PC-3 (cell line): ENCODE measurements at places on chromosomes 7 and 10. TPM values are rescaled to one million over a fixed set of nuclear protein-coding genes. Genes with fewer than 3 reads are reported as not detected.

GRCh38 chr7:156459582-156459981 is 181.0 kb upstream of the RNF32 start:
- no peak overlapping the region for H3K4me3 ChIP-seq

GRCh38 chr7:29285444-29285793 is 90.8 kb downstream of the CHN2 start:
- no peak overlapping the region for H3K4me3 ChIP-seq
- peaks cover 45% of the 10 kb centered on the region for H3K4me1 ChIP-seq
- H3K27ac ChIP-seq: peak overlapping the region; percentile 89
- H3K27me3 ChIP-seq: no peaks in the 10 kb centered on the region
- peak; percentile 97 for DNase-seq

DNA sequence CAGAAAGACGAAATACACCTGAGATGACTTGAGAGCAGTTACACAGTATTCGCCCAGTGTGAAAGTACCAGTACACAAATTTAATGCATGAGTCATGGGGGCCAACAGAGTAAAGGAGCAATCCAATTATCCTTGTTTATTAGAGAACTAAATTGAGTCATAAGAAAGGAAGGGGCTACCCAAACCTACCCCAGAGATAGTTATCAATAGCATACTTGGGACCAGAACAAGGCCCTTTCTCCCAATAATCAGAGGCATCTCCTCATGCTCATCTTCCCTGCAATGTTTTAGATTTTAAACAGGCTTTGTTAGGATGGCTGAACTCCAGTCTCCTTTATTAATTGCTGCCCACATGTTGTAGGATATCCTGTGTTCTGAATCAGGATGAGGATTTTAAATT is 239.7 kb upstream of the LRGUK start:
- no peak overlapping the region for H3K27ac ChIP-seq
- no peaks in the 10 kb centered on the region for H3K4me1 ChIP-seq
- no peak overlapping the region for H3K4me3 ChIP-seq
- peak; percentile 4 for DNase-seq
- H3K36me3 ChIP-seq: no peaks in the 10 kb centered on the region

GRCh38 chr7:143283381-143283780 is 1.4 kb upstream of the TMEM139 start:
- H3K4me3 ChIP-seq: no peak overlapping the region

DNA sequence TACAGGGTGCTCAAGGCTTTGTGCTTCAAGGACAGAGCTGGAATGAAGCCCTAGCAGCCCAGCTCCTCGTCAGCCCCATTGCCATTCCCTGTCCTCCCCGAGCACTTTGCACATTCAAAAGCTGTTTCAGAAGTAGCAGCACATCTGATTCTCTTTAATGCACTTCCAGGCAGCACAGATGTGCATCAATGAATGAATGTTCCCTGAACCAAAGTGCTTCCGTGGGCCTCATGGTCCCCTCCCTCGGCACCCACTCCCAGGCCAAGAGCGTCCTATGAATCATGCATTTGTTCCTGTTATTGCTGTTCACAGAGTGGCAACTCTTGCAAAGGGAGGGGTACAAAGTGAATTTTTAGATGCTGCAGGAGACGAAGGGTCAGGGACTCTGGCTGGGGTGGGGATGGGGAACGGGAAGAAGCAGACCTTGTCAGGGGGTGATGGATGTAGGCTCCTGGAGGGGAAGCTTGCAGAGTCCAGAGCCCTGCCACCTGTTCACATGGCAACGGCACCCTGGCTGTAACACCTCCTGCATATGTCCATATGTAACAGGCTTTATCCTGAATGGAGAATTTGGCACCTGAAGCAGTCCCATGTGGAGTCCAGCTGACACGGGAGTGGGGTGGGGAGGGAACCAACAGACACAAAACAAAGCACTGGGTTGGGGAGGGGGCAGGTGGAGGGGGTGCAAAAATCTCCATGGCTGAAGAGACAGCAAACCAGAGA is 62.2 kb upstream of the BAIAP2L1 start:
- DNase-seq: peak; percentile 16
- H3K4me3 ChIP-seq: no peak overlapping the region
- H3K27ac ChIP-seq: no peak overlapping the region
- H3K36me3 ChIP-seq: no peaks in the 10 kb centered on the region
- H3K27me3 ChIP-seq: peaks cover 26% of the 10 kb centered on the region

DNA sequence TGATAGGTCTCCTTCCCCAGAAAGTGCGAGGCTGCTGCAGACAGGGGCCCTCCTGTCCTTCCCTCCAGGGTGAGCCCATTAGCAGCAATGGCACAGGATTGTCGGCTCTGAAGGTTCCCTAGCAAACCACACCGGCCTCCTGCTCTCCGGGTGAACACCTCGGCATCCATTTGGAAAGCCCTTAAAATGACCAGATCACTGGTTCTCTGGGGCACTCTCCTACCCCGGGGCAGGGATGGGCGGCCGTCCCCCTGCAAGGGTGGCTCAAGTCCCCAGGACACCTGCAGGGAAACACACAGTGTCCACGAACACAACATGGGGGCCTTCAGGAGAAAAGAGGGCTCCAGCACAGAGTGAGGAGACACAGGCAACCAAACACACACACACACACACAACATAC is 459.1 kb downstream of the PTPRN2 start:
- no peaks in the 10 kb centered on the region for H3K36me3 ChIP-seq
- H3K27ac ChIP-seq: no peak overlapping the region
- no peak for DNase-seq
- H3K4me1 ChIP-seq: no peaks in the 10 kb centered on the region
- no peak overlapping the region for H3K4me3 ChIP-seq
- H3K27me3 ChIP-seq: no peaks in the 10 kb centered on the region

- H3K4me3 ChIP-seq: no peak overlapping the region
- no peaks in the 10 kb centered on the region for H3K27me3 ChIP-seq
- no peak overlapping the region for H3K27ac ChIP-seq
- peaks cover under 1% of the 10 kb centered on the region; the same call in 1 of the 2 replicates for H3K4me1 ChIP-seq
Observed at GRCh38 chr7:84490661-84491060, 296.1 kb upstream of the SEMA3A start.

GRCh38 chr10:18710201-18710653 is 51.0 kb downstream of the ARL5B start:
- no peak for DNase-seq
- H3K36me3 ChIP-seq: no peaks in the 10 kb centered on the region
- peaks cover 15% of the 10 kb centered on the region for H3K4me1 ChIP-seq

- no peak for DNase-seq
- H3K27ac ChIP-seq: no peak overlapping the region
- H3K4me1 ChIP-seq: no peaks in the 10 kb centered on the region
Observed at GRCh38 chr10:124564881-124565280, 103.3 kb downstream of the LHPP start.

DNA sequence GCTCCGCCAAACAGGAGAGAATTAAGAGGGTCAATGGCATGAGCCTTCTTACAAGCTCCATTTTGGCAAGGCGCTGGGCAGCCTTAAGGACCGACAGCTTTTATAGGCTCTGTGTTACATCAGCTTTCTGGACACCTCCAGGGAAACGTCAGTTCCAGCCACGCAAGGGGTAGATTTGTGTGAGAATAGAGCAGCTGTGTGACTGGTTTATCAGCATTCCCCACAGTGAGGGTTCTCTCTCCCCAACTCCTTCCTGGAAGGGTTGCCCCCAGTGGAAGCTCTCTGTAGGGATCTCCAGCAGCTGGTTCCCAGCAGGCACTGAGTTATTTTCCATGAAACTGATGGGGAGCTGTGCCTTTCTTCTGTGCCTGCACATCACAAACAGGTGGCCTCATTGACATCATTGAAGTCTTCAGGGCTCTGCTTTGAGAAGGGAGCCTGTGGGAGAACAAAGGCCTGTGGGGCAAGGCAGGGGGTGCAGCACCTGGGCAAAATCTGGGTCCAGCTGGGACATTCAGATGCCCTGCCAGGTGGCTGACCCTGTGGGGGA is at the start of gene CUZD1:
CUZD1 (minus strand) TSS at position 75 of the 550 bp plus-strand sequence; CDS start at position 61, 14 bp downstream.
- no peak within 1 kb of the TSS for H3K27ac ChIP-seq
- no peaks in the 10 kb centered on the region for H3K27me3 ChIP-seq
- H3K36me3 ChIP-seq: 0 out of 2 replicates have a peak, but pooled peaks cover 2% of the 10 kb centered on the region
- H3K4me3 ChIP-seq: no peak within 1 kb of the TSS
- DNase-seq: no peak
- peaks cover 15% of the 10 kb centered on the region for H3K4me1 ChIP-seq

DNA sequence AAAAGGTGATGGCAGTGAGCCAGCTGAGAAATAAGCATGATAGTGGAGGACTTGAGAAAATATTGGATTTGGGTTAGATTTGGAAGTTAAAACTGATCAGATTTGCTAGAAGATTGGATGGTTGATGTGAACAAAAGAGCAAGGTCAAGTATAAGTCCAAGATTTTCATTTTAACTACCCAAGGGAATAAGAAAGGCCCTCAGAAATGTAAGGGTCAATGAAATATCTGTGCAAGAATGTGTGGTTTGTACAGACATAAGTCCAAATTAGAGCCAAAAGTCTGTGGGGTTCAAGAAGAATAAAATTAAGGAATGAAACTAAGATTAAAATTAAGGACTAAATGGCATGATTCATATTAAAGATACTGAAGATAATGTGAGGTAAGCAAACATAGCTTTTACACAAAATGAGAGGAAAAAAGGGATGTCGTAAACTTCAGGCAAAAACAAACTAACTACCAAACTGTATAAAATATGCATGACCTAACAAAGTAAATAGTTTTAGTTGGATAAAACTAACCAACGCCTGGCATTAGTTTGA is 78.4 kb upstream of the CACNA2D1 start:
- 0 out of 2 replicates have a peak, but pooled peaks cover 9% of the 10 kb centered on the region for H3K27me3 ChIP-seq
- no peak overlapping the region for H3K27ac ChIP-seq
- H3K36me3 ChIP-seq: no peaks in the 10 kb centered on the region
- peak; percentile 6 for DNase-seq
- no peaks in the 10 kb centered on the region for H3K4me1 ChIP-seq
- H3K4me3 ChIP-seq: no peak overlapping the region

- H3K4me1 ChIP-seq: peaks cover 5% of the 10 kb centered on the region; the same call in 1 of the 2 replicates
- no peaks in the 10 kb centered on the region for H3K27me3 ChIP-seq
- no peaks in the 10 kb centered on the region for H3K36me3 ChIP-seq
- no peak overlapping the region for H3K27ac ChIP-seq
- peak overlapping the region; percentile 89 for H3K4me3 ChIP-seq
Observed at GRCh38 chr7:112940314-112940732, 146.3 kb downstream of the GPR85 start.

- no peaks in the 10 kb centered on the region for H3K36me3 ChIP-seq
- H3K4me3 ChIP-seq: no peak overlapping the region
- H3K27me3 ChIP-seq: no peaks in the 10 kb centered on the region
- H3K4me1 ChIP-seq: no peaks in the 10 kb centered on the region
Observed at GRCh38 chr10:30396698-30397097, 37.3 kb upstream of the MAP3K8 start.

DNA sequence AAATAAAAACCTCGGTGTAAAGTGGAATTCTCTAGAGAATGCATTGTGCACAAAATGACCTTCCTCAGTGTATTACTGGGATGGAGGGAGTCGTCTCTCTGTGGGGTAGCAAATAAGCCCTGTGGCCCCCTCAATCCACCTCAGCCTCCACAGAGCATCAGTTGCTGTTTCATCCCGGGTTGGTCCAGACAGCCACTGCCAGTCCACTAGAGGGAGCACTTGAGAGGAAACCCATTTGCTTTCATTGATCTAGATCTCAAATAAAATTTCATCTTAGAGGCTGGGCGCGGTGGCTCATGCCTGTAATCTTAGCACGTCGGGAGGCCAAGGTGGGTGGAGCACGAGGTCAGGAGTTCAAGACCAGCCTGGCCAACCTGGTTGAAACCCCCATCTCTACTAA is 1128.7 kb downstream of the CNTNAP2 start:
- no peaks in the 10 kb centered on the region for H3K36me3 ChIP-seq
- DNase-seq: peak; percentile 76
- H3K4me1 ChIP-seq: no peaks in the 10 kb centered on the region
- H3K27ac ChIP-seq: no peak overlapping the region
- no peaks in the 10 kb centered on the region for H3K27me3 ChIP-seq
- no peak overlapping the region for H3K4me3 ChIP-seq

DNA sequence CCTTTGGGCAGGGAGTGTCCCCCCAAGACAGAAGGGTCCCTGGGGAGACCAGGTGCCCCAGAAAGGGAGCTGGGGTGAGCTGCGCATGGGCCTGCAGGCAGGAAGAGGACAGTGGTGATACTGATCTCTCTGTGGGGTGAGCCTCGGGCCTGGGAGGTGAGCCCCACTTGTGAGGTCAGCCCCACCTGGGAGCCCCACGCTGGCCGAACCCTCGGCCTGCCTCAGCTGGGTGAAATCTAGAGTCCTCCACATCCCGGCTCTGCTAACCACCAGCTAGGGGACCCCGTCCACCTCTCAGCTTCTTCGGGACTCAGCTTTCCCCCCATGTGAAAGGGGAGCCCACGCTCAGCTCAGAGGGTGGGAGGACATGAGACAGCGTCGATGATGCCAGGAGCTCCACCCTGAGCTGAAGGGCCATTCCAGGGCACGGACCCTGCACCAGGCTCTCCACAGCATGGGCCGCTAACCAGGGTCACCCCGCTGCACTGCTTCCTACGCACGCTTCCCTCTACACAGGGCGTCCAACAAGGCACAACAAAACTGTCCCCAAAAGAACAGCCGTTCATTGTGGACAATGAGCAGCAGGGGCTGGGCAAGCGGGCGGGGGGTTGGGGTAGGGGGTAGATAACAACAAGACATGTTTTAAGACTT is 48.7 kb downstream of the CAMK2B start:
- DNase-seq: no peak
- no peaks in the 10 kb centered on the region for H3K27me3 ChIP-seq
- no peaks in the 10 kb centered on the region for H3K36me3 ChIP-seq
- H3K27ac ChIP-seq: no peak overlapping the region

DNA sequence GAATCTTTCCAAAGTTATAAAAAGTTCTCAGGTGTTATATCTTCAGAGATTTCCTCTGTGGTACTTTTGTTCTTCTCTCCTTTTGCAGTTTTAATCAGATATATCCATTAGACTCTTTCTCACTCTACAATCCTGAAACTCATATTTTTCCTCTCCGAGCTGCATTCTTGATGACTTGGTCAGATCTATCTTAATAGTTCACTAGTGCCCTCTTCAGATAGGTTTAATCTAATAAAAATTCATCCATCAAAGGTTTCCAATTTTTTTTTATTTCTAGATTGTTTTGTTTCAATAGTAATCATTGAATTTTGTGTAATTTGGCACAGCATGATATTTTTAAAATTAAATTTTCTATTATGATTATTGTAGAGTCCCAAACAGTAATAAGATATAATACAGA is 21.8 kb upstream of the DGKB start:
- peak overlapping the region; percentile 45; the same call in 1 of the 2 replicates for H3K4me3 ChIP-seq
- no peaks in the 10 kb centered on the region for H3K27me3 ChIP-seq
- DNase-seq: peak; percentile 62
- H3K36me3 ChIP-seq: no peaks in the 10 kb centered on the region
- no peak overlapping the region for H3K27ac ChIP-seq

- DNase-seq: peak; percentile 86
- no peaks in the 10 kb centered on the region for H3K27me3 ChIP-seq
- no peak overlapping the region for H3K4me3 ChIP-seq
- H3K36me3 ChIP-seq: no peaks in the 10 kb centered on the region; the same call in 1 of the 2 replicates
Observed at GRCh38 chr10:21195252-21195651, 298.1 kb upstream of the NEBL start.

Gene ITIH5
- not detected in 2 replicates for total RNA-seq

Gene CALML5
- not detected in 2 replicates for total RNA-seq

Gene ASAH2
- 0.75 and 14.0 TPM in 2 replicates for total RNA-seq

Gene SEMA3E
- 3.6 and 5.9 TPM in 2 replicates for total RNA-seq

Gene NANOS1
- 5.4 and 6.0 TPM in 2 replicates for total RNA-seq

Gene SLC13A1
- total RNA-seq: not detected in 2 replicates

Gene PRSS37
- total RNA-seq: not detected in 2 replicates
